Epithelial cell of esophagus (primary cell): ENCODE measurements at places on chromosomes 12 and 14.

DNA sequence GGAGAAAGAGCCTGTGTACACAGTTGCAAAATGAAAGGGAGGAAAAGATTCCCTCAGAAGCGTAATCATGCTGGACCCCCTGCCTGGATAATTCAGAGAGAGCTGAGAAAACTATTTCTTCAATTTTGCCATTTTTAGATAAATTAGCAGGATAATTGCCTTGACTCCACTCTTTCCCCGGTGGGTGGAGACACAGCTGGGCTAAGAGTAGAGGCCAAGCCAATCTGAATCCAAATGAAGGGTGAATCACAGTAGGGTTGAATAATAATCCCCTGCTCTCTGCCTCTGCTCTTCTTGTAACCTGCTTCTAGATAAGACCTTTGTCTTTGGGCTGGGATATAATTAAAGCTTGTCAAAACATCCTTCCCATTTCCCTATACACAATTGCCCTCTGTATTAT lies 150.1 kb downstream of the CAPZA3 start:
- DNase-seq, result no peak

- DNase-seq, result no peak
Measured at GRCh38 chr14:72404998-72405397, 472.8 kb downstream of the RGS6 start.

DNA sequence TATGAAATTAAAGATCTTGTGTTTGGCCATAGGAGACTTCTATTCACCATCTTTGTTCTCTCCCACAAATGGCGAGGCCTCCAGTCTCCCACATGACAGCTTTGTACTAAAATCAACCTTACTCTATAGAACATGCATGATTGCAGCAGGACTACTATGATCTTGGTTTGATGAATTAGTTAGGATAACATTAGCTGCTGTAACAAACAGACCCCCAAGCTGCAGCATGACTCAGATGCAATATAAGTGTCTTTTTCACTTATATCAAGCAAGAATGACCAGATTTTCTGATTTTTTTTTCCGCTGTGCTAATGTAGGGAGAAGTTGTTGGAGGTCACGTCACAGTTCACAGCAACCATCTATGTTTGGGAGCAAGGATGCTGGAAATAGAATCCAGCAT lies 10.8 kb upstream of the OAS3 start:
- DNase-seq, result no peak

DNA sequence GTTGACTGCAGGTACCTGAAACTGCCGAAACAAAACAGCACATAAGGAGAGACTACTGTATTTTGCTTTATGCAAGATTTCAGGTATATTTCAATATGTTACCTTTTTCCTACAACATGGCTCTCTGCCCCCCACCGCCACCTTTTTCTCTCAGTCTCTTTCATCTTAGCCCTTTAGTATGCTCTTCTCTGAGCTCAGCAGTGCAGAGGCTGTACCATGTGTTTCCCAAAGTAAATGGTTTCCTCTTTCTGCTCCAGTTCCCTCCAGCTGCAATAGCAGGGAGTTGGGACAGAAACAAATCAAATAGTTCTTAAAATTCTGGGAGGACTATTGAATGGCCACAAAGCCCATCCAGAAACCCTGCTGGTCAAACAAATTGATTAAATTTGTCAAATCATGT lies 4.3 kb downstream of the AMN1 start:
- DNase-seq, result no peak

- no peak for DNase-seq
Measured at GRCh38 chr14:75318353-75318752, 39.7 kb downstream of the FOS start.

- peak; percentile 61 for DNase-seq
Measured at GRCh38 chr12:22459838-22460490, 84.4 kb downstream of the C2CD5 start.

DNA sequence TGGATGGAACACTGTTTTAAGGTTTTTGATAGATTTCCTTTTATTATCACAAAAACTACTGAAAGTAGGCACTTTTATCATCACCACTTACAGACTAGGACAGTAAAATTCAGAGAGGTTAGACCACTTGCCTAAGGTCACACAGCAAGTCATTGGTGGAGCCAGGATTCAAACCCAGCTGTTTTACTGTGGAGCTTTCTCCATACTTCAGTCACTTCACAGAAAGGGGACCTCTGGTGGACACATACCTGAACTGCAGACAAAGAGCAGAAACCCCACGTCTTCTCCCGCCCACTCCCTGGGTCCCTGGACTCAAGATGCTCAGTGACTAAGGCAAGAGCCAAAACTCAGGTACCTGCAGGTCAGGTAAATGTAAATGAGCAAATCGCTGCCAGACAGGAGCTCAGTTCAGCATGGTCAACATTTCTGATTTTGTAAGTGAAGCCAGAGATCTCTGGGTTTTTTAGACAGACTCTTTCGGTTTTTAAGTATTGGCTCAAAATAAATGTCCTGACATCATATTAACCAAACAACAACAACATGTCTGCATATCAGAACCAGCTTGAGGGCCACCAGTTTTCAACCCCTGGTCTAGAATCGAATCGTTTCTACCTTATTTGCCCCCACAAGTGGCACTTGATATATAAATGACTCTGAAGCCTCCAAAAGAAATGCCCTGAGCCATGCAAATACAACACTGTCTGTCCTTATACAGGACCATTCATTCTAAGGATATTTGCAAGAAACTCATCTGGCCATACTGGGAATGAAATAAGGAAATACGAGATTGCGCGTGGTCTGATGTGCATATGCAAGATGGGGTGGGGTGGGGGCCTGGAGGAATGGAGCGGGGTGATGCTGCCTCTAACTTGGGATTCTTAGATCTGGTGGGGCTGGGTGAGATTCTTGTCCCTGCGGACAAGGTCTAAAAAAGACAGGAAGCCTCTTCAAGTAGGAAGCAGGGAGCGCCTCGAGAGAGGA lies 110.9 kb downstream of the KSR2 start:
- DNase-seq, result peak; percentile 35

GRCh38 chr12:47590771-47591360 lies 115.0 kb downstream of the RPAP3 start:
- DNase-seq, result no peak

DNA sequence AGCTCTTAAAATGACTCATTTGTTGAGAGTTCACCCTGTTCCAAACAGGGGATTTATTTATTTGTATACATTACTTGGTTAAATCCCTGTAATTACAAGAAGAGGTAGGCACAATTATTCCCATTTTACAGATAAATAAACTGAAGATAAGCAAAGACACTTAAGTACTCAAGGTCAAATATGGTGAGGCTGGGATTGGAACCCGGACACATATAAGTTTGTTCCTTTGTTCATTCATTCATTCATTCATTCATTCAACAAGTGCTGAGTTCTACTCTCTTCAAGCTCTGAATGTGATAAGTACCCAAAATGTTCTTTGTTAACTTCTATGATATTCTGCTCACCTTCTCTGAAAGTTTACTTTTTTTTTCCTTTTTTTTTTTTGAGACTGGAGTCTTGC lies 2.4 kb upstream of the TRIM9 start:
- no peak for DNase-seq

- no peak for DNase-seq
Measured at GRCh38 chr12:78726854-78727253, 137.7 kb upstream of the SYT1 start.

GRCh38 chr14:70638416-70638815 lies 3.3 kb upstream of the TTC9 start:
- no peak for DNase-seq

DNA sequence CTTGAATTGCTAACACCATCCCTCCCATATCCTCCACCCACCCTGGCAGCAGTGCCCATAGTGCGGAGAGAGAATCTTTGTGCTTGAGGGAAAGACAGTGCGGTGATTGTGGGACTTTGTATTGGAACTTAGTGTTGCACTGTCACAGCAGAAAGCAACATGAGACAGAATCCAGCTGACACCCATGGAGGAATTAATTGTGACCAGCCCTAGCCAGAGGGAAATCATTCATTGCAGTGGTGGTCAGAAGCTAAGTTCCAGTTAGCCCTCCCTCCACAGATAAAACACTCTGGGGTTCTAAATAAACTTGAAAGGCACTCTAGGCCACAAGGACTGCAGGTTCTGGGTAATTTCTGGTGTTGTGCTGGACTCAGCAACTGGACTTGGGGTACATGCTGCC lies 1002.6 kb downstream of the TMTC2 start:
- DNase-seq, result no peak

DNA sequence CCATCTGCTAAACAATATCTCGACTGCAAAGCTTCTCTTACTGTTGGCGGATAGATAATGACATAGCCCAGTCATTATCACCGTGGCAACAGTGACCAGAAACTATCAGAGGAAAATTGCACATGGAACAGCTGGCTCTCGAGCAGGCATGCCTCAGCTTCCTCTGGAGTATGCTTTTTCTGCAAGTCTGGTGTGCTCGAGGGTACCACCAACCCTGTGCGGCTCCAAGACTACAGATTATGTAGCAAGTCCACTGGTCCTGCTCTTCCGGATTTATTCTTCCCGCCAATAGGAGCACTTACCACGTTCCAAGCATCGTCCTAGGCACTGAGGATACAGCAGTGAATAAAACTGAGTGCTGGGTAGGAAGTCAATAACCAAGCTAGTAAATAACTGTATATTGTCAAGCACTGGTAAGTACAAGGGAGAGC lies 1.4 kb upstream of the GLRX5 start:
- DNase-seq, result peak; percentile 27

DNA sequence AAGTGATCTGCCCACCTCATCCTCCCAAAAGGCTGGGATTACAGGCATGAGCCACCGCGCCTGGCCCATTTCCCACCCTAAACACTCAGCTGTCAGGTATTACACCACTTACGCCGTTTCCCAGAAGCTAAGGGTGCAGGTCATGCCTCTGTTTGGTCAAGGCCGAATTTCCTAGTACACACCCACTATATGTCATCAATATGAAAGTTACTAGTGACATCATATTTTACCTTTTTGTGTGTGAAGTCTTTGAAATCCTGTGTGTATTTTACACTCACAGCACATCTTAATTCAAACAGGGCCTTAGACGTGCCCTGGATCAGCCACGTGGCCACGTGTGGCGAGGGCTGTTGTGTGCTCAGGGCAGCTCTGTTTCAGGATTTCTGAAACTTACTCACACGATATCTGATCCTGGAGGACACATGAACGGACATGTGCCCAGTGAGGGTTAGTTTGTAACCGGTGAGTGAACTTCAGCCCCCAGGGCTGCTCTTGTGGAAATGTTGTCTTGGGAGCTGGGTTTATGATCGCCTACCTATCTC lies 51.8 kb downstream of the GLT1D1 start:
- DNase-seq, result no peak

DNA sequence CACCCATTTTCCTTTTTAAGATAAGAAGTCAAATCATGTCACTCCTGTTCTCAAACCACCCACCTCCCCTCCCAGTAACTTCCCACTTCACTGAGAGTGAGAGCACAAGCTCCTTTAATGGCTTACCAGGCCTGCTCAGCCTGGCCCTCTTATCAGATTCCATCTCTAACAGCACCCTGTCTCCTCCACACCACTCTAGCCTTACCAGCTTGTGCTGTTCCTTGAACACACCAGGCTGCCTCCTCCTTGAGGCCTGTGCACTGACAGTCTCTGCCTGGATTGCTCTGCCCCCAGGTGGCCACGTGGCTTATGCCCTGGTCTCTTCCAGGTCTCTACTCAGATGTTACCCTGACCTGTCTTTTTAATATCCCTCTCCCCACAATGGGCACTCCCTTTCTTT lies 40.1 kb upstream of the EVL start:
- peak; percentile 52 for DNase-seq

DNA sequence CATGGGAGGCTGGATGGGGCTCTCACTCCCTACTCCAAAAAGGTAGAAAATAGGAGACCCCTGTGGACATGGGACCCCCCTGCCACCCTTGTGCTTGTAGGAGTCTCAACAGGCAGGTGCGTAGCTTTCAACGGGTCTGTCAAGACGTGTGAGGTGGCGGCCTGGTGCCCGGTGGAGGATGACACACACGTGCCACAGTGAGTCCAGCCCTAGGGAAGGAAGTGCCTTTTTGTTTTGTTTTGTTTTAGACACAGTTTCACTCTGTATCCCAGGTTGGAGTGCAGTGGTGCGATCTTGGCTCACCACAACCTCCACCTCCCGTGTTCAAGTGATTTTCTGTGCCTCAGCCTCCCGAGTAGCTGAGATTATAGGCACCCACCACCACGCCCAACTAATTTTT lies 12.9 kb downstream of the P2RX4 start:
- no peak for DNase-seq

DNA sequence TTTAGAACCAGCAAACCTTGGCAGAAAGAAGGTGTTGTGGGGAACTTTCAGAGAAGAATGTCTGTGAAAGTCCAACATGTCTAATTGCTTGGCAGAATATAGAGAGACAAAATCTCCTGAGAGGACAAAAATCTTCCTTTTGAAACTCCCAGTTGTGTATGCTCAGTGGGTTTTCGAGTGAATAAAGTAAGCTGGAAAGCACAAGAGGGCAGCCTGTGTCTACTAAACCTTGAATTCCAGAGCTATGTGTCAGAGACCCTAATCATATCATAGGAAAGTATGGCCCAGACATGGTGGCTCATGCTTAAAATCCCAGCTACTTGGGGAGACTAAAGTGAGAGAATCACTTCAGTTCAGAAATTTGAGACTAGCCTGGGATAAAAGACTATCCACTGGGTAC lies 661.2 kb downstream of the SLC16A7 start:
- DNase-seq, result peak; percentile 72

GRCh38 chr12:20210621-20211215 lies 157.6 kb upstream of the PDE3A start:
- DNase-seq, result no peak

DNA sequence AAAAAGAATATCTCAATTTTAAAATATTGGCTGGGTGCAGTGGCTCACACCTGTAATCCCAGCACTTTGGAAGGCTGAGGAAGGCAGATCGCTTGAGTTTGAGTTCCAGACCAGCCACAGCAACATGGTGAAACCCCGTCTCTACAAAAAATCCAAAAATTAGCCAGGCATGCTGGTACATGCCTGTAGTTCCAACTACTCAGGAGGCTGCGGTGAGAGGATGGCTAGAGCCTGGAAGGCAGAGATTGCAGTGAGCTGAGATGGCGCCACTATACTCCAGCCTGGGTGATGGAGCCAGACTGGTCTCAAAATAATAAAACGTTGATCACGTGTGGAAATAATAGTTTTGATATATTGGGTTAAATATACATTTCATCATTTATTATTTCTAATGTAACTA lies 5.7 kb downstream of the MTRFR start:
- DNase-seq, result peak; percentile 59

DNA sequence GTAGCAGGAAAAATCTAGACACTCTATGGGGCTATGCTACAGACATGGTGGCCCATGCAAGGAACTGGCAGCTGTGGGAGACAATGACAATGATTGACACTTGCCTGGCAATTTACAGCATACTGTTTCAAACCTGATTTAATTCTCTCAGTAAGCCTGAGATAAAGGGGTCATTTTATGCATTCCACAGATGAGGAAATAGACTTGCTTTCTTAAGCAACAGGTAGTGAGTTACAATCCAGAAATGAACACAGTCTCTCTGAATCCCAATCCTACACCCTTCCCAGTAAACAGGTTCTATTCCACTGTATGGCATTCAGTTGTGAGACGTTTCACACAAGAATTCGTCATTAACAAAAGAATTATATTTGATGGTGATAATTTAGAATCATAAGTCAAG lies 15.5 kb upstream of the PCNX1 start:
- peak; percentile 48 for DNase-seq
